Upper lobe of left lung (tissue), 6 donors: ENCODE measurements at places on chromosomes 16 and 17. TPM values are rescaled to one million over a fixed set of nuclear protein-coding genes. Genes with fewer than 3 reads are reported as not detected.

Gene KRTAP2-3
- not detected for total RNA-seq

DNA sequence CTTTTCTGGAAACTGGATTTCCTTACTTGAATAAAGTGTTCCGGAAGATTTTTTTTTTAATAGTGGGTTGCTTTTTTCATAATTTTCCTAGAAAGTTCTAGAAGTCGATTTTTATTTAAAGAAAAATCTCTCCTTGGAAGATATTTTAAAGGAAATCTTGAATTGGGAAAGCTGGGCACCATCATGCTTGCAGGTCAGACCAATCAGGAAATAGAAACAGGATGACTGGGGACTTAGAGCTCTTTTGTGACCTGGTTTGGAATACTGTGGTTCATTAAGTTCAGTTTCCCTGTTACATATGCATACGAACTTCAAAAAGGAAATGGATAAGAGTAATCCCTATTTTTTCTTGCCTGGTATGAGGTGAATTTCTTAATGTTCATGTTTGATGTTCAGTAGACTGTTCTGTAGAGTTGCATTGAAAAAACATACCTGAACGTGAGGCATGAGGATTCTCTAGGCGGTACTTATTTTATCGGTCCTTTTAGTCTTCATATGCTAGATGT is 1.2 kb downstream of the NFATC3 start:
- peak overlapping the region; percentile 93 for H3K27ac ChIP-seq
- H3K27me3 ChIP-seq = no peaks in the 10 kb centered on the region
- H3K4me1 ChIP-seq = peaks cover 60% of the 10 kb centered on the region

DNA sequence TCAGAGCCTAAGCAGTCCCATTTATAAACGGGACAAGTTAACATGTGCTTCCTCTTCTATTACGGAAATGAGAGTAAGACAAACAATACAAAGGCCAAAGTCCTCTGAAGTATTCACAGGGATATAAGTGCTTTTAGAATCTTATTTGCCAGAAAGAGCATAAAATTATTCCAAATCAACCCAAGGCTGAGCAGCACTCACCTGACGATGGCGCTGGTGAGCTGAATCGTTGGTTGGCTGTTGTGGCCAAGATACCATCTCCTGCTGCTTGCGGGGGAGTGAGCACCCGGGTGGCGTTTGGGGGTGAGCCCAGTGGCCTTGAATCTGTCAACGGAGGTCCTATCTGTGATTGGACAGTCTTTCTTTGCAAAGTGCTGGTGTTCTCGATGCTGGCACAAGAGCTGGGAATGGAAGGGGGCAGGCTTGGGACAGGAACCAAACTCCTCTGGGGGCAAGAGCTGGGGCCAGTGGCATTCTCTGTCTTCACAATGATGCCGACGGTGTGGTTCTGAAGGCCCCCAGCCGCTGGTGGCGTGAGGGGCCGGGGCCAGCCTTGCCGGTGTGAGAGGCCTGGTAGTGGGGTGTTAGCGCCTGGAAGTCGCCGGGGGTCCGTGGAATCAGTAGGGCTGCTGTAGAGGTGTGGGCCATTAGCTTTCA is 9.5 kb upstream of the DHRS13 start:
- peaks cover 27% of the 10 kb centered on the region for H3K4me1 ChIP-seq
- DNase-seq = no peak
- H3K27me3 ChIP-seq = no peaks in the 10 kb centered on the region
- H3K4me3 ChIP-seq = no peak overlapping the region
- H3K36me3 ChIP-seq = peaks cover 89% of the 10 kb centered on the region

DNA sequence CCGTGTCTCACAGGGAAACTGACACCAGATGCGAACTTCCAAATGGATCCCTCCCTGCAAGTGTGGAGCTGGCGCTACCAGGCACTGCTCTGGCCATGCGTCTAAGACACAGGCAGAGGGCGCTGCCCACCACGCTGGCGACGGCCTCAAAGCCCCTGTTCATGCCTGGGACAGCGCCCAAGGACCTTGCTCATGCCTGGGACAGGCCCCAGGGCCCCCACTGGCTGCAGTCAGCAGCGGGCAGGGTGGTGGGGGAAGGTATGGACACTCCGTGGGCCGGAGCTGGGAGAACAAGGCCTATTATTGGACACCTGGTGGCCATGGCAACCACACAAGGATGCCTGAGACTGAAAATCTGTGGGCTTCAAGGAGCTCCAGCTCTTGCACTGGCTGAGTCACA is 8.8 kb downstream of the ZG16B start:
- no peak overlapping the region for H3K4me3 ChIP-seq
- peaks cover 19% of the 10 kb centered on the region for H3K4me1 ChIP-seq
- no peaks in the 10 kb centered on the region for H3K27me3 ChIP-seq
- DNase-seq = peak; percentile 90
- no peak overlapping the region for H3K27ac ChIP-seq
- no peaks in the 10 kb centered on the region for H3K36me3 ChIP-seq

GRCh38 chr16:4994719-4995434 is 36.7 kb downstream of the SEC14L5 start:
- H3K36me3 ChIP-seq = no peaks in the 10 kb centered on the region
- H3K27me3 ChIP-seq = no peaks in the 10 kb centered on the region
- no peak overlapping the region for H3K4me3 ChIP-seq

DNA sequence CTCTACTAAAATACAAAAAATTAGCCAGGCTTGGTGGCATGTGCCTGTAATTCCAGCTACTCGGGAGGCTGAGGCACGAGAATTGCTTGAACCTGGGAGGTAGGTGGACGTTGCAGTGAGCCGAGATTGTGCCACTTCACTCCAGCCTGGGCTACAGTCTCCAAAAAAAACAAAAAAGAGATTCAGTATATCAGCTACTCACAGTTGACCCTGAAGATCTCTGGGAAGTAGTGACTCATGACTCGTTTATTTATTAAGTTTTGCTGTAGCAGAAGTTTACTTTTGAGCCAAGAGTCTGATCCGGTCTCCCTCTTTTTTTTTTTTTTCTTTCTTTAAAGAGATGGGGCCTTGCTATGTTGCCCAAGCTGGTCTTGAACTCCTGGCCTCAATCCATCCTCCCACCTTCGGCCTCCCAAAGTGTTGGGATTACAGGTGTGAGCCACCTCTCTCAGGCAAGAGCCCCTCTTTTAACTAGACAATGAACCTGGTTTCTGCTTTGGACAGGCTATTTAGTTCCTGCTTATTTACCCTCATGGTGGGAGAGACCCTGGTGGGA is 4.4 kb downstream of the MVP start:
- peaks cover 6% of the 10 kb centered on the region for H3K36me3 ChIP-seq
- no peak for DNase-seq
- H3K27me3 ChIP-seq = no peaks in the 10 kb centered on the region
- peaks cover 60% of the 10 kb centered on the region for H3K4me1 ChIP-seq
- peak overlapping the region; percentile 60 for H3K27ac ChIP-seq

GRCh38 chr17:48577946-48578615 is at the start of gene HOXB4:
TSS of gene HOXB4 (minus strand) at chr17:48578350. CDS start at chr17:48578319, 31 bp downstream.
- no peaks in the 10 kb centered on the region for H3K36me3 ChIP-seq
- H3K27me3 ChIP-seq = peaks cover 76% of the 10 kb centered on the region
- H3K4me1 ChIP-seq = peaks cover 21% of the 10 kb centered on the region
- H3K4me3 ChIP-seq = peak within 1 kb of the TSS; percentile 28

- H3K4me3 ChIP-seq = no peak overlapping the region
- H3K27ac ChIP-seq = no peak overlapping the region
- no peak for DNase-seq
- no peaks in the 10 kb centered on the region for H3K27me3 ChIP-seq
- H3K4me1 ChIP-seq = no peaks in the 10 kb centered on the region
These were observed 138.3 kb downstream of the SHCBP1 start for GRCh38 chr16:46482895-46483294.

GRCh38 chr16:85461022-85461813 is 151.9 kb upstream of the GSE1 start:
- peak overlapping the region; percentile 75 for H3K27ac ChIP-seq
- no peaks in the 10 kb centered on the region for H3K36me3 ChIP-seq
- peak overlapping the region; percentile 40 for H3K4me3 ChIP-seq
- DNase-seq = peak; percentile 71
- peaks cover 44% of the 10 kb centered on the region for H3K4me1 ChIP-seq

Gene PRKCB
- 10.5 TPM for total RNA-seq

DNA sequence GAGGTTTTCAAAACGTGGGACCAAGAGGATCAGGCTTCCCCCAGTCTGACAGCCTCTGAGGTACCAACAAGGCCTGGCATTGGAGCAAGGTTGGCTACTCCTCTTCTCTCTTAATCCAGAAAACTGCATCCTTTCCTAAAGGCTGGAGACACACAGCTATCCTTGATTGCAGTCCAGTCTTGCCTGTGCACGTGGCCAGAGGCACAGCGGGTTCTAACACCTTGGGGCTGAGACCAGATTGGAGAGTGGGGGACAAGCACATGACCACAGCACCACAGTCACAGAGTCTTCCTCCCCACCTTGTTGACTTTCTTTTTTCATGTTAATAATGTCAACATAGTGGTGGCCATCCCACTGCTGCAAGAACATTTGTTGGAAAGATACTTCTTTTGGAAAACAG is 46.9 kb downstream of the GNAO1 start:
- DNase-seq = no peak
- H3K27ac ChIP-seq = no peak overlapping the region
- no peaks in the 10 kb centered on the region for H3K27me3 ChIP-seq
- H3K4me3 ChIP-seq = no peak overlapping the region
- no peaks in the 10 kb centered on the region for H3K36me3 ChIP-seq

GRCh38 chr16:22220069-22220440 is 14.0 kb downstream of the EEF2K start:
- H3K36me3 ChIP-seq = no peaks in the 10 kb centered on the region
- H3K27ac ChIP-seq = peak overlapping the region; percentile 71
- H3K4me3 ChIP-seq = no peak overlapping the region
- peak; percentile 29 for DNase-seq
- peaks cover 17% of the 10 kb centered on the region for H3K4me1 ChIP-seq
- no peaks in the 10 kb centered on the region for H3K27me3 ChIP-seq

- peaks cover 98% of the 10 kb centered on the region for H3K4me1 ChIP-seq
- DNase-seq = no peak
- H3K36me3 ChIP-seq = no peaks in the 10 kb centered on the region
- no peaks in the 10 kb centered on the region for H3K27me3 ChIP-seq
These were observed 18.7 kb downstream of the ATP6V0D1 start for GRCh38 chr16:67462279-67462655.
